Esophagus squamous epithelium (tissue), 5 donors: ENCODE measurements at places on chromosomes 1 and 21. TPM values are rescaled to one million over a fixed set of nuclear protein-coding genes. Genes with fewer than 3 reads are reported as not detected.

DNA sequence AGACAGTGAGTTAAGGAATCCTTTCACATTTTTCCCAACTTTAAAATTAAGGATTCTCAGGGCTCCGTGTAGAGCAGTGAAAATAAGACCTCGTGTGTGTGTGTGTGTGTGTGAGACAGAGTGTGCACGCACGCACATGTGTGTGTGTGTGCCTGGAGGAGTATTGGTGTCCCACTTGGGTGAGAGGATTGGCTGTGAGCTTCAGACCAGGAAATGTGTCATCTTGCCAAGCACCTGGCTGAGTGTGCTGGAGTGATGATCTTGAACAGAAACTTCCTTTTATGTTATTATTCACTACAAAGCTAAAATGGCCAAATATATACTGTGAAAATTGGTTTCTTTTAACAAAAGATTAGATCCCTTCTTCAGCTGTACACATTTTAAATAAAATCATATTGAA is 35.2 kb upstream of the NTPCR start:
- no peak for DNase-seq

GRCh38 chr1:160206036-160206389 is 829 bp downstream of the PEA15 start:
- DNase-seq = no peak

DNA sequence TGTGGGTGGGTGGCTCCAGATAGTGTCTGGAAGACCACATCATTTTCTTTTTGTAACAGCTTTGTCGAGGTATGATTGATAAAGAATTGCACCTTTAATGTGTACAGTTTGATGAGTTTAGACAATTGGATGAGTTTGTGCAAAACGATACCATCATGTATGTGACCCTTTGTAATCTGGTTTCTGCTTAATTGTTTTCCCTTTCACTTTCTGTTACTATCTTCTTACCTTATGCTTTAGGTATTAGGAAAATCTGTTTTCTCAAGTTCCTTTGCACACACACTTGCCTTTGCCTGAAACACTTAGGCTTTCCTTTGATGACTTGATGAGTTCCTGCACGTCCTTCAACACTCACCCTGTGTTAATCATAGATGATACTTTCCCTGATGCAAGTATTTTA is 6.8 kb downstream of the OR10Z1 start:
- no peak for DNase-seq

GRCh38 chr1:98322966-98323365 is 338.6 kb upstream of the SNX7 start:
- DNase-seq = no peak

GRCh38 chr1:53139951-53140361 is 2.5 kb downstream of the SLC1A7 start:
- no peak for DNase-seq

Gene S100A1
- 1.8 TPM for total RNA-seq

- no peak for DNase-seq
These were observed 286.1 kb downstream of the KIF26B start for GRCh38 chr1:245440922-245441321.

GRCh38 chr1:53483656-53484055 is 24.5 kb downstream of the DMRTB1 start:
- no peak for DNase-seq

Gene OR2T34
- total RNA-seq = not detected

DNA sequence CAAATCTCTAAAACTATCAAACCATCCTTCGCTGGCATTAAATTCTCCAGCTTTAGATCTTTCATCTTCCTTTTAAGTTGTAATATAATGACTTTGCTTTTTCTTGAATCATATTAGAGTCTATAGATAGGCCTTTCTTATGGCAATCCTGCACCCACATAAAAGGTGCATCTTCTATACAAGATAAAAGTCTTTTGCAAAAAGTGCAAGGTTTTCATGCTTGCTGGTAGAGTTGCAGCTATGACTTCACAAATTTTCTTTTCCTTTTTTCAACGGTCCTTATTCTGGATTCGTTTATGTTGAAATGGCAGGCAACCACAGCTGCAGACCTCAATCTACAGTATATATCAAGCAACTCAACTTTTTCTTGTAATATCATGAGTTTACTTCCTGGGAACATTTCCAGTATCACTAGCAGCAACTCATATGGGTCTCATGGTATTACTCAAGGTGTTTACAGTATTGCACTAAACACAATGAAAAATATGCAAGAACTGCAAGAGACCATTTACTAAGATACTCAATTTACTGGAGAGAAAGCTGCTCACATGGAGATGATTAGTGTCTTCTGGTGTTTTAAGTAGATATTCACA is 22.1 kb downstream of the OMA1 start:
- no peak for DNase-seq

DNA sequence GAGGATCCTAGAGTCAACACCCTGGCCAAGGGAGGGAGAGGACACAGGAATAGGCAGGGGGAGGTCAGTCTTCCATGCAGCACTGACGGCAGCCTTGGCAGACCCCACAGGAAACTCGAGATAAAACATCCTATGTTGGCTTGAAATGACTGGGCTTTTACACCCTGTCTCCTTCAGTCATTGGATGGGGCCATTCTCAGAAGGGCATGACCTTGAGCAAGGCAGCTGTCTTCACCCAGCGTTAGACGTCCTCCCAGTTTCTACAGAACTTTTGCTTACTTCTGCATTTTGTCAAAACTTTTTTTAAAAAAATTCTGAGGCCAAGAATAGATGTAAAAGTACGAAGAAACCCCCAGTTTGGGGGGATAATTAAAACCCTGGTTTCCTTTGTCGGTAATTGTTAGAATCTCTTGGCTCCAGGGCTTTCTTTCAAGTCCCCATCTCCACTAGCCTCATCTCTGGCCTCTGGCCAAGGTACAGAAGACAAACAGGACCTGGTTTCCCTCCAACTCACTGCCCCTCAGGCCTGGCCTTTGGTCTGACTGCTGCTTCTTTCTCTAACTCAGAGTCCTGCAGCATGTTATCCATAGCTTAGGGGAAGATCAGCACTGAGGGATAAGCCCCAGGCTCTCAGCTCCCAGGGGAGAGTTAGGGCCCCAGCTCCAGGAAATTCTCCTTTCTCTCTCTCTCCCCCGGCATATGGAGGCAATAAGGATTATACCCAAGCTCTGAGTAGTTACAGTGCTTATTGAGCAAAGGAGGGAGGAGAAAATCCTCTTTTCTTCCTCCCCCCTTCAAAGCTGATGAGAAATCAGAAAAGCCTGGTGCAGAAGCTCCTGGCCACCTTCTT is 51.6 kb upstream of the KCND3 start:
- no peak for DNase-seq

GRCh38 chr1:203666609-203667008 is 40.0 kb downstream of the ATP2B4 start:
- DNase-seq = no peak

- DNase-seq = no peak
These were observed 151.1 kb downstream of the ZNF281 start for GRCh38 chr1:200258447-200259375.

DNA sequence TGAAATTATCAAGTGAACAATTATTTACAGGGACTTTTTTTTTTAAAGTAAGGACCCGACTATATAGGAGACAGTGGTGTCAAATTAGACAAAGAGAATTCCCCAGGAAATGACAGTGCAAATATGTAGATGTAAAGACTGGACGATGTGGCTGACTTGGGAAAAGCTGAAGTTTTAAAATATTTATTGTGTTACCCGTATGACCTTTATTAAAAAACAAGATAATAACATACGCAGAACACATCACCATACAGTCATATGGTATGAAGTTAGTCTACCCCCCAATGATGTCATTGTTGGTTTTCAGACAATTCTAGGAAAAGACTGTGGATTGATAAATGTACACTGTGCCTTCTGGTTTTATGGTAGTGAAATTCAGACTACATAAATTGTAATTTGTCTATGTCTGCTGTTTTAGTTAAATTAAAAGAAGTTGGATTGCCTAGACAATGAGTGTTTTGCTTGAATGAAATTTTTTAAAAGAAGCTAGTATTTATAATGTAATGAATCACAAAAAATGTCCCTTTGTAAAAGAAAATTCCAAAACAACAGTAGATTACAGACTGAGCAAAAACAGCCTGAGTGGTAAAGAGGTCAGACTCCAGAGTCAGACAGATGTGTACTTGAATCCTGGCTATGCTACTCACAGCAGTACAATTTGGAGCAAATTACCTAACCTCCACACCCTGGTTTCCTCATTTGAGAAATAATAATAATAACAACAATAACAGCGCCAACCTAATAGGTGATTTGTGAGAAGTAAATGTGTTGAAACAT is 15.5 kb upstream of the PDC start:
- DNase-seq = no peak

Gene ETNK2
- 42.3 TPM for total RNA-seq

Gene FMO1
- total RNA-seq = 7.2 TPM

- no peak for DNase-seq
These were observed 9.9 kb downstream of the OBSCN start for GRCh38 chr1:228217551-228218344.

- no peak for DNase-seq
These were observed 314.8 kb upstream of the C1orf87 start for GRCh38 chr1:60388092-60388987.

DNA sequence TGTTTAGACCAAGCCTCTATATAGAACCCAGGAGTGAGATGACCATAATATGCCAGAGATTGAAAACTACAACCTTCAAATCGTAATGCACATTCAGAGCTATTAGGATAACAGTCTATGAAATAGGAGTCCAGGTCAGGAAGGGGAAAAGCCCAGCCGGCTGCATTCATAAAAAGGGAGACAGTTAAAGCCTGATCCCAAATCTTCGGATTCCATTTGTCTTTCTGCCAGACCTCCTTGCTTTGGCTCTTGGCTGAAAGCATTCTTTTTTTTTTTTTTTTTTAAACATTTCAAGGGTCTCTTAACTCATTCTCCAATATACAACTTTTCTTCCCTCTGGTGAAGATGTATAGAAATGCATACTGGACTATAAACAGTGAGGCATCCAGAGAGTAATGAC is 81.1 kb downstream of the NTPCR start:
- DNase-seq = no peak

- DNase-seq = no peak
These were observed 20.4 kb upstream of the OR6N2 start for GRCh38 chr1:158801396-158801795.

GRCh38 chr1:178739285-178740045 is 14.4 kb downstream of the RALGPS2 start:
- no peak for DNase-seq

Gene CYP4Z1
- total RNA-seq = 1.4 TPM

GRCh38 chr1:213176341-213176740 is 125.3 kb downstream of the RPS6KC1 start:
- DNase-seq = no peak
